ENCODE measurements at places on chromosomes 2 and 18. TPM values are rescaled to one million over a fixed set of nuclear protein-coding genes. Genes with fewer than 3 reads are reported as not detected.

Gene SP5
- 0.54 TPM for polyA plus RNA-seq

Gene HOXD3
- polyA plus RNA-seq: 0.77 TPM

Gene MROH2A
- 0.22 TPM for polyA plus RNA-seq

Gene FOXD4L1
- 0.22 TPM for polyA plus RNA-seq

Gene IGFBP5
- 29.4 TPM for polyA plus RNA-seq

Gene MAP4K3
- polyA plus RNA-seq: 7.0 TPM

Gene AKAIN1
- polyA plus RNA-seq: not detected

Gene CCDC178
- polyA plus RNA-seq: 0.34 TPM

Gene COL3A1
- polyA plus RNA-seq: 25.2 TPM

Gene LIPG
- 0.47 TPM for polyA plus RNA-seq

Gene TEKT4
- polyA plus RNA-seq: 0.10 TPM

Gene CD8B2
- polyA plus RNA-seq: 0.06 TPM

Gene CHRNA1
- polyA plus RNA-seq: not detected

Gene CPLX4
- polyA plus RNA-seq: not detected

Gene IL1F10
- polyA plus RNA-seq: 0.51 TPM

Gene SERPINB5
- polyA plus RNA-seq: 48.0 TPM

Gene DCDC2C
- 0.04 TPM for polyA plus RNA-seq

Gene ABCG5
- polyA plus RNA-seq: not detected

Gene GEN1
- 3.3 TPM for polyA plus RNA-seq

Gene MZT2B
- polyA plus RNA-seq: 208 TPM

Gene LRRC30
- polyA plus RNA-seq: not detected

Gene KCNIP3
- polyA plus RNA-seq: 2.2 TPM

Gene HADHA
- 77.1 TPM for polyA plus RNA-seq

Gene SLC66A2
- polyA plus RNA-seq: 38.8 TPM

Gene TEX44
- not detected for polyA plus RNA-seq

Gene FLACC1
- polyA plus RNA-seq: 0.59 TPM

Gene IL36RN
- 25.9 TPM for polyA plus RNA-seq

Gene TLX2
- polyA plus RNA-seq: not detected

Gene SERPINB3
- 870 TPM for polyA plus RNA-seq

Gene DHRS9
- polyA plus RNA-seq: 9.2 TPM

Gene NOSTRIN
- 6.3 TPM for polyA plus RNA-seq

Gene CPS1
- 0.99 TPM for polyA plus RNA-seq

Gene STPG4
- polyA plus RNA-seq: not detected

Gene GPR155
- 1.0 TPM for polyA plus RNA-seq

Gene SLC23A3
- 1.2 TPM for polyA plus RNA-seq

Gene ZNF385B
- 0.22 TPM for polyA plus RNA-seq

Gene ATP6V1C2
- polyA plus RNA-seq: 55.0 TPM

Gene POLE4
- polyA plus RNA-seq: 21.3 TPM

Gene BARD1
- polyA plus RNA-seq: 3.7 TPM

Gene FKBP7
- 2.8 TPM for polyA plus RNA-seq

Gene CFAP221
- polyA plus RNA-seq: not detected

Gene CD302
- polyA plus RNA-seq: 3.8 TPM

Measured in esophagus (tissue), 2 donors.